ENCODE measurements at places on chromosomes 1 and 21.

- peak; percentile 15 for DNase-seq
These were observed 79.0 kb downstream of the ZNF281 start for GRCh38 chr1:200330741-200331428.

GRCh38 chr1:151613282-151613780, 1.5 kb downstream of the SNX27 start:
- DNase-seq, result no peak

DNA sequence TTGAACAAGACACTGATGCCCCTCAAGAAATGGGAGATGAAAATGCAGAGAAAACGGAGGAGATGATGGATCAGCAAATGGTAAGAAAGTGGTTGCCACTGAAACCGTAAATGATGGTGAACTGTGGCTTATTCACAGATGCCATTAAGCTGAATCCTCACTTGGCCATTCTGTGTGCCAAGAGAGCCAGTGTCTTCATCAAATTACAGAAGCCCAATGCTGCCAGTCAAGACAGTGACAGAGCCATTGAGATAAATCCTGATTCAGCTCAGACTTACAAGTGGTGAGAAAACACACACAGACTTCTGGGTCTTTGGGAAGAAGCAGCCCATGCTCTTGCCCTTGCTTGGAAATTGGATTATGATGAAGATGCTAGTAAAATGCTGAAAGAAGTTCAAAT, 52.5 kb downstream of the NBPF6 start:
- DNase-seq, result no peak

DNA sequence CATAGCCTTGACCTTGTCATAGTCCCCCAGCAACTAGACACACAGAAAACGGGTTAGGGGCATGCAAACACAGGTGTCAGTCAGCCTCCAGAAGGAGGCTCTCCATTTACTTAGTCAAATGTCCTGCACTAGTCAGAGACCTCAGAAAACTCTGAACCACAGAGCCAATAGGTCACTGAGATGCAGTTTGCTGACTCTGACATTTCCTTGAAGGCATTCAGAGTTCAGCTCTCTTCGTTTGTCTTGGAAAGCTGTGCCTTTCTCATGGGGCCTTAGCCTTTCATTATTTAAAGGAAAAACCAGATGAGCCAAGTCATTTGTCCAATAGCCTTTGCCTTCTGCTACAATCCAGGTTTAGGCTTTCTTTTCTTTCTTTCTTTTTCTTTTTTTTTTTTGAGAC, 3.5 kb downstream of the OLFML2B start:
- no peak for DNase-seq

GRCh38 chr1:17110555-17110926, 8.7 kb downstream of the PADI2 start:
- DNase-seq, result no peak

DNA sequence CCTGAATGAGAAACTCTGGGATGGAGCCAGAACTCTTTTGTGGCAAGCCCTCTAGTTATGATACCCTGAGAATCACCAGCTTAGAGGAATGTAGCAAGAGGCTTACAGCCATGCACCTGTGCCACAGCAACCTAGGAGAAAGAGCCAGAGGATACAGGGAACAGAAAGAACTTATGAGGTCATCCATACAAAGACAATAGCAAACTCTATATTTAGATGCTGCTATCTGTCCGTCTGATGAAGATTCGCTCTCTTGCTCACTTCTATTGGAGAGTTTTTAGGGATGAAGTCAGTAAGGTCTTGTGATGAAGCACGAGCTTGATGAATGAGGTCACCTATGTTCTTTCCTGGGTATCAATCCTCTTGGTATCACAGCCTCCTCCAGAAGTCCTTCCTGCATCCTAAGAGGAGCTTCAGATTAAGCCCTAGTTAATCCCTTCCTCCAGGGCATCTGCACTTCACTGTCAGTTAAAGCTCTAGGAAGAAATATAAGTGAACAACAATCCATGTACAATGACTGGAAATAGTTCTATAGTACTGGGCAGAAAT, 185.6 kb downstream of the DAB1 start:
- no peak for DNase-seq

GRCh38 chr1:41280202-41281032, 38.3 kb upstream of the SCMH1 start:
- peak; percentile 32 for DNase-seq

GRCh38 chr1:151816548-151817352, 11.5 kb upstream of the LINGO4 start:
- no peak for DNase-seq

- no peak for DNase-seq
These were observed 193.8 kb downstream of the KCNH1 start for GRCh38 chr1:210940081-210940617.

DNA sequence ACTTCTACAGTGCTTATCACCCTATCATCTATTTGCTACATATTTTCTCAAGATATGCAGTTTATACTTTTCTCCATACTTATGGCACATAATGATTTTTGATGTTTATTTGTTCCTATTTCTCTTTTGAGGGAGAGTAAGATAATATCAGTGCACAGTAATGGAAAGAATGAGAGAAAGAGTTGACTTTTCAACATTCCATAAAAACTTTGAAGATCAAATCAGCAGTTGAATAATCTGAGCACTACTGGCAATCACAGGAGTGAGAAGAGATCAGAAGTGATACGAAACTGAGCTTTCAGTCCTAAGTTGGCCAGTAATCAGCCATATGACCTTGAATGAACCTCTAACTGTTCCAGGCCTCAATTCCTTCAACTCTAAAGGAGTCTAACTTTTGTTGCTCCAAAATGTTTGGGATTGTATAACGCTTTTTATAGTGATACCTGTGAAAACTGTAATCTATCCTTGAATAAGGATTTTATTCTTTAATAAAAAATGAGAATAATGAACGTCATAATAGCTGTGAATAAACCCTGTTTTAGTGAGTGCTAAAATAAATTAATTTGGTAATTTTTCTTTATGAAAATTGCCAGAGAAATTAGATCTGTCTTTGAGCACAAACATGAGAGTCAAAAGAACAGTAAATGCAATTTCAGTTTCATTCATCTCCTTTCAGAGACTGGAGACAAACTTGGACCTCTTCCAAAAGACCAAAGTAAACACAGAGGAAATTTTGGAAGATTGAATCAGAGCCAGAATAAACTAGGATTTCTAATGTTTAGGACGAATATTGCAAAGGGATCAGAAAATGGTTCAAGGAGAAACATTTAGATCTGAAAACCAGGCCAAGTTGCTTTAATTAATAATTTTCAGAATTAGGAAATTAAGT, 309.9 kb downstream of the ADGRL2 start:
- peak; percentile 89 for DNase-seq
